Gastroesophageal sphincter (tissue), 4 donors: ENCODE measurements at places on chromosomes 3 and 15. TPM values are rescaled to one million over a fixed set of nuclear protein-coding genes. Genes with fewer than 3 reads are reported as not detected.

DNA sequence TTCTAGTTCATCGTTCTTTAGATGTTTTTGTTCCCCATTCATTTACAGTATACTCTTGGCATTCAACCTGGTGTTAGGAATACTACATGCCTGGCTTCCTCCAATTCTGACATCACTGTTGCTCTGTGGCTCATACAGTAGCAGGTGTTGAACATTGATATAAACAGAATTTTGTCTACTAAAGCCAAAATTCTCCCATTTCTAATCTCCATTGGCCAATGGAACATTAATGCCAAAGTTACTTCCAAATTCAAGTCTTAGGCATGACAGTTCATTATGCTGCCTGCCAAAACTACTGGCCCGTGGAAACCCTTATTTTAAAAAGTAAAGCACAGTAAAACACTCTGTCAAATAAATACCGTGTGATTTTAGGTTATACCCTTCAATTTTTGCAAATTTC, 368.0 kb downstream of the NAALADL2 start:
- ATAC-seq, result no peak

- peak; percentile 6 for ATAC-seq
These were observed 52.8 kb upstream of the DGKG start for GRCh38 chr3:186414735-186415419.

DNA sequence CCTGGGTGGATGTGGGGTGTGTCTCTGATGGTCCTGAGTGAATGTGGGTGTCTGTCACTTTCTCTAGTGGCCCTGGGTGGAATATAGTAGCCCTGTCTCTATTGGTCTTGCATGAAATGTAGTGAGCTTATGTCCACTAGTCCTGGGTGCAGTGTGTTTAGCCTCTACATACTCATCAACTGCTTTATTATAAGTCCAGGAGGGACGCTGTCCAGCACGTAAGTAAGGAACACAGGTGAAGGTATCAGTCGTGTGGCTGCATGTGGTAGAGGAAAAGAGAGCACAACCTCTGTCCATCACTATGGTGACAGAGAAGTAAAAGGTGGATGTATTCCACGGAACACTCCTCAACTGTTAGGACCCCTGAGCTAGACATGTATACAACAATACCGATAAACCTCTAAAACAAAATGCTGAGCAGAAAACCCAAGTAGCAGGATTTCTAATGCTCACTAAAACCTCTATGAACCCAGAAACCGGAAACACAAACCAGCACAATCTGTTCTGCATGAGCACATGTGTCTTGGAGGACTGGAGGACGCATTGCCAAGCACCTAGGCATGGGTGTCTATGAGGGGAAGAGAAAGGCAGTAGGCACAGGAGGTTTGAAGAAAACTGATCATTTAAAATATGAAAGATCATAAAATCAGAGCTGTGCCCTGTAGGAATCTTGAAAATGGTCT, 11.0 kb downstream of the LTF start:
- ATAC-seq, result no peak

- ATAC-seq, result no peak
These were observed 53.8 kb downstream of the FSIP1 start for GRCh38 chr15:39728845-39729244.

DNA sequence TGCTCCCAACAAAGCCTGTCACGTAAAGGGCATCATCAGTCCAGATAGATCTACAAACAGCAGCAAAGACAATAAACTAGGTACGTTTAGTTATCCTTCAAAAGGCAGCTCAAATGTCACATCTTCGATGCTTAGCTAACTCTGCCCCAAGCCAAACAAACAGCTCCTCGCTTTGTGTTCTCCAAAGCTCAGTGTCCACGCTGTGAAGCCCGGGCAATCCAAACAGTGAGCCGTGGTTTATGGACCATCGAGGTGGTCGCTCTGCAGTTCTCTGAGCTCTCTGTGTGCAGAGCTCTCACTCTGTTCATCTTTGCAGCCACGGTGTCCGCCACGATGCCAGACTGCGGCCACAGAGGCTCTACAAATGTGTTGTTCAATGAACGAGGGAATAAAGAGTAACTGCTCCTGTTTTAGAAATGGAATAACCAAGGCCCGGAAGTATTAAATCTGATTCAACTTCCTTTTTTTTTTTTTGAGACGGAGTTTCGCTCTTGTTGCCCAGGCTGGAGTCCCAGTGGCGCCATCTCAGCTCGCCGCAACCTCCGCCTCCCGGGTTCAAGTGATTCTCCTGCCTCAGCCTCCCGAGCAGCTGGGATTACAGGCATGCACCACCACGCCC, 117.2 kb upstream of the FAM174B start:
- no peak for ATAC-seq

DNA sequence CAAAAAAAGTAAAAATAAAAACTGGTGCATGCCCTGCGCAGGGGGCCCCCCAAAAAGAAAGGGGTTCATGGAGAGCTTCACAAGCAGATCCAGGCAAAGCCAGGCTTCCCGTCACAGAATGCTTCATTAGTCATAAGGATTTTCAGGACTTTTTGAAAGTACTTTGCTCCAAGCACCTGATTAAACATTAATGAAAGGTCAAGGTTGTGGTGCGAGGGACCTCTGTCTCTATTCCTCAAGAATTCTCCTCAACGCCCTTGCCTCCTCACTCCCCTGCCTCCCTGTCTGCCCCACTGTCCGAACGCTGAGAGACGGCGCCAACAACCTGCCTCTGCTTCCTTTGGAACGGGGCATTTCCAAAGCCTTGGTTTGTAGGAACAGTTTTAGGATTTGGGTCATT, 240.1 kb upstream of the IGF1R start:
- no peak for ATAC-seq

DNA sequence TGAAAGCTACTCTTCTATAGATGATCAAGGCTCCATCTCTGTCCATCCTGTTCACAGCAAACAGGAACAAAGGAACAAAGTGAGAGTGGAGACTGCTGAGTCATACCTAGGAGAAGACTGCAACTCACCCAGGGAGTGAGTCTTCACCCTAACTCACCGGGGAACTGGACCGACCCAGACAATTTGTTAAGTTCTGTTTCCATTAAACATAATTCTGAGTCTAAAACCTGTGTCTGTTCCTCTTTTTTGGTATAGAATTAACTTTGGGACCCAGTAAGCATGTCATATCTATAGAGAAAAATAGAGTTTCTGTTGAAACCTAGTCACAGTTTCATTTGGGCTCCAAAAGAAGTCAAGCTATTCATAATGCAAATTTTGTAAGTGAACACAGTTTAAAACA, 21.6 kb downstream of the CCDC80 start:
- ATAC-seq, result no peak

DNA sequence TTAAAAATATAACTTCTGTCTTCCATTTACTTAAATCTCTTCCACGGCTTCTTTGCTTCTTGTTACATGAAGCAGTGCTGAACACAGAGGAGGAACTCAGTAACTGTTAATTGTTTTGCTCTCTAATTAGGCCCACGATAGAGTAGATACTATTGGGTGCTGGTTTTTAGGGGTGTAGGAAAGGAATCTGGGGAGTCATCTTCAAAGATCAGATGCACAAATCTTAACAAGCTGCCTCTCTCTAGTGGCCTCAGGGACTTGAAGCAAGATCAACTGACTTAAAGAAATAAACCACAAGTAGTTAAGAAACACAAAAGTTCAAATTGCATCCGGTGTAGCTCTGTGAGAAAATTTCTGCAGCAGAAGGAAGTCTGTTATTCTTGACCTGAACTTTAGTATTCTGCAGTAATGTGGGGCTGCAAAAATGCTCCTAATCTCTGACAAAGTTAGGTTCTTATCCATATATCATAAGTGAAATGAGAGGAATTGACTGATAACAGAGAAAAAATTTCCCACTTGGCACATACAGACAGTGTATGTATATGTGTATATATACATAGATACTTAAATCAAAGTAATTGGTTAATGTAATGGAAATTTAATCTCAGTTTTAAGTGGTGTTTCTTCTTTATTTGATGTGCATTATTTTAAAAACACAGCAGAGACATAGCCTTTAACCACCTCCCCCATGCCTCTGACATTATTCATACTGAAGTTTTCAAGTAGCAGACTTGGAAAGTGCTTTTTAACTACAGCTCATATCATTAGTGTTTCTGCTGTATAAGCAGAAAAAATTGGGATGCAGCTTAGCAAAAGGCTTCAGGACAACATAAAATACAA, 51.8 kb downstream of the CHST2 start:
- ATAC-seq, result no peak

GRCh38 chr3:182562274-182562673, 231.0 kb upstream of the ATP11B start:
- ATAC-seq, result no peak

GRCh38 chr3:188432802-188433520, 279.0 kb downstream of the LPP start:
- peak; percentile 42 for ATAC-seq

GRCh38 chr3:42366550-42366949, 43.9 kb downstream of the LYZL4 start:
- ATAC-seq, result no peak

DNA sequence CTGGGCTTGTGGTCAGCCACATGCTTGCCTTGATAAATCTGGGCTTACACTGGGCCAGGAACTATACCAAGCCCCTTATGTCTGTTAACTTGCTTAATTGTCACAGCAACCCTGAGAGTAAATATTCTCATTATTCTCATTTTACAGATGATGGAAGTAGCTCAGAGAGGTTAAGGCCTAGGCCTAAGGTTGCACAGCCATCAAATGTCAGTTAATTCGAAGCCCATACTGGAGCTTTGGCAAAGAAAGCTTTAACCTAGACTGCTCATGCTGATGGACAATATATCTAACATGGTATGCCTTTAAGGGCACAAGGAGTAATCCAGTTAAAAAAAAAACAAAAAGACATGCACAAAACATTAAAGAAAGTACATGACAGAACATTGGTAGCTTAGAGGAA, 220.1 kb downstream of the FEZF2 start:
- no peak for ATAC-seq

DNA sequence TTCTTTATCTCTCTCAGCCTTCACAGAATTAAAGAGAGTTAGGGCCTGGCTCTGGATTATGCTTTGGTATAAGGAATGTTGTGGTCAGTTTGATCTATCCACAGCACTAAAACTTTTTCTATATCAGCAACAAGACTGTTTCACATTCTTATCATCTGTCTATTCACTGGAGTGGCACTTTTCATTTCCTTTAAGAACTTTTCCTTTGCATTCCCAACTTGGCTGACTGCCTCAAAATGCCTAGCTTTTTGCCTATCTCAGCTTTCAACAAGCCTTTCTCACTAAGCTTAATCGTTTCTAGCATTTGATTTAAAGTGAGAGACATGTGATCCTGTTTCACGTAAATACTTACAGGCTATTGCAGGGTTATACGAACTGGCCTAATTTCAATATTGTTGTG, 471.8 kb downstream of the GBE1 start:
- ATAC-seq, result no peak

DNA sequence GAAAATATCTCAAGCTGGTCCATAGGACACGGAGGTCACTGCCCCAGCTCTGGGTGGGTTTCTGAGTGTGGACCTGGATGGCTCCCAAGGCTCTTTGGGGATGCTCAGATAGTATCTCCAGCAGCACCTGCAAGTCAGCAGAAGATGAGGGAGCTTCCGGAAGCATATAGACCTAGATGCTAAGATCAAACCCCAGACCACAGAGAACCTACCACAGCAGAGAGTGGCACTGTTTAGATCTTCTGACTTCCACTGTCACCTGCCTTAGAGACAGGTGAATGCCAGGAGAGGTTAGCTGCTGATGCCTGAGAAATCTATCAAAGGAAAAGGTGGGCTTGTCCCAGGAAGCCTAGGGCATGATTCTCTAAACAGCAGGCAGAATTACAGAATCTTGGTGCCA, 105.7 kb upstream of the TRPM1 start:
- no peak for ATAC-seq

- peak; percentile 75 for ATAC-seq
These were observed 17.7 kb downstream of the CHD2 start for GRCh38 chr15:92917598-92918407.

DNA sequence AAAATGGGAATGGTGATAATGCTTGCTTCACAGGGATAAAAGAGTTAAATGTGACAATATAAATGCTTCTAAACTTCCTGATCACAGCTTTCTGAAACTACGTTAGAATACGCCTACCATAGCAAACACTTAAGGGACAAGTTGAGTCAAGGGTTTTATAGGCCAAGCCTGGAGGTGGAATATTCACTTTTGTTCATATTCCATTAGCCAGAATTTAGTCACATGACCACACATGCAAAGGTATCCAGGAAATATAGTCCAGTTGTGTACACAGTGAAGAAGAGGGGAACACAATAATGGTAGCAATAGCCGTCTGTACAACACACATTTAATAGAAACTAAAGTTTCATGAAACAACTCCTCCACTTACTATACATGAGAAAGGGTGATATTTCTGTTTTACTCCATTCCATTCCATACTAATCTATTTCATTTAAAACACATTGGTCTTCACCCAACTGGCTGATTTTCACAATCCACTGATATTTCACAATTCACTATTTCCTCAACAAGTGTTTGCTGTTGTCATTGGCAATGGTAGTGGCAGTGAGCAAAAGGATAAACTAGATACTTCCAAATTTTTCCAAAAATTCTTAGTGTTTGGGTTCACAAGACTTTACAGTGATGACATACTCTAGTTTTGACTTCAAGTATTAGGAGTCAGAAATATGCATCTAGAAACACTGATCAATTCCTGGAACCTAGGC, 270.9 kb downstream of the ERC2 start:
- ATAC-seq, result peak; percentile 67

DNA sequence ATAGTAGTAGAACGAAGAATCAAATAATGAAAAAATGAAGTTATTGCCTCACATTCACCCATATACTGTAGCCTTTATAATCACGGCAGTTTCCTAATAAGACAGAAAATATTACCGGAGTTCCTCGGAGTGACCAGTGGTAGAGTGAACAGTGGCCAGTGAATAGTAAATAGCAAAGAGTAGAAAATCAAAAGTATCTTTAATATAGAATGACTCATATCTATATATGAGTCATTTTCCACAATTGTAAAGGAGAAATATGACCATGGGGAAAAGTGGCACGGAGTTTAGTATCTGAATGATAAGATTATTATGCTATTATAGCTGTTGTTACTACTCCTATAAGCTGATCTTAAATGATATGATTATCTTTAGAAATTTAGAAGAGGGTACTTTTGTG, 38.5 kb downstream of the ZBTB20 start:
- ATAC-seq, result no peak

GRCh38 chr3:37301980-37302708, 127.8 kb upstream of the LRRFIP2 start:
- no peak for ATAC-seq

DNA sequence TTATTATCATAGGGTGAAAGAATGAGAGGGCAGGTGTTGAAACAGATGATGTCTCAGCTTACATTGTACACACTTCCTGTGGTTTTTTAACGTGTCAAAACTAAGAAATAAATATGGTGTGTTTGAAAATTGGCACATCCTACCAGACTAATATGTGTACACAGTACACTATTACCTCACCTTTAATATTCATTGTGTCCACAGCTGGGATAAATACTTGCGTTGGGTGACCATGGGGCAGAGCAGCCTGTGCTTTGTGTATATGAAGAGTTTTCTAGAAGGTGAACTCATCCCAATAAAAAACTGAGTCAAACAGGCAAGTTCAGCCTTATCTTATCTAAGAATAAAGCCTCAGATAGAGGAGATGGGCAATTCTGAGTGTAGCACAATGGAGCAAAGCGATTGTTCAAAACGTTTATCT, 17.3 kb downstream of the SUCNR1 start:
- ATAC-seq, result no peak

- ATAC-seq, result no peak
These were observed 173.7 kb upstream of the CHRNA7 start for GRCh38 chr15:31856581-31856980.

GRCh38 chr3:18672561-18672960, 247.4 kb upstream of the SATB1 start:
- ATAC-seq, result no peak

KLF15 gene
- 95.4 TPM for total RNA-seq

GPR62 gene
- not detected for total RNA-seq

LRRFIP2 gene
- total RNA-seq, result 123 TPM

TRIM59 gene
- total RNA-seq, result 2.3 TPM

ARHGEF26 gene
- 128 TPM for total RNA-seq

DZIP1L gene
- 5.3 TPM for total RNA-seq

MAP6D1 gene
- 0.35 TPM for total RNA-seq
